ENCODE measurements at places on chromosomes 6 and 20.

DNA sequence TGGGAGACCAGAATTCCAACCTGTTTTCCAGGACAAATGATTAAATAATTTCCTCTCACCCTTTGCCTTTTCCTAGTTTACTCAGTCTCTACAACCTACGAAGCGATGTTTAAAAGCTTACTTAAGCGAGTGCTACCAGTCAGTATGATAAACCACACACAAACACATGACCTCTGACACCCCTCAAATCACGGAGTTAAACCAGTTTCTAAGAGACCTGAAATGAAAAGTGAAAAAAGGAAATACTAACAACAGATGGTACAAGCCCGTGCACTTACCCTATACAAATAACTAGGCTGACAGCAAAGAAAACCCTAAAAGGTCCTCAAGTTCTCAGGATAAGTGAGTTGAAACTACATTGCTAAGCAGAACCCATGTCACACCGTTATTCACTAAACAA, 7.7 kb downstream of the TNFRSF21 start:
- DNase-seq, result no peak

- peak; percentile 23 for DNase-seq
Measured at GRCh38 chr20:62760471-62760855, 35.8 kb upstream of the MRGBP start.

GRCh38 chr20:62118113-62119043, 3.9 kb upstream of the LSM14B start:
- DNase-seq, result no peak

DNA sequence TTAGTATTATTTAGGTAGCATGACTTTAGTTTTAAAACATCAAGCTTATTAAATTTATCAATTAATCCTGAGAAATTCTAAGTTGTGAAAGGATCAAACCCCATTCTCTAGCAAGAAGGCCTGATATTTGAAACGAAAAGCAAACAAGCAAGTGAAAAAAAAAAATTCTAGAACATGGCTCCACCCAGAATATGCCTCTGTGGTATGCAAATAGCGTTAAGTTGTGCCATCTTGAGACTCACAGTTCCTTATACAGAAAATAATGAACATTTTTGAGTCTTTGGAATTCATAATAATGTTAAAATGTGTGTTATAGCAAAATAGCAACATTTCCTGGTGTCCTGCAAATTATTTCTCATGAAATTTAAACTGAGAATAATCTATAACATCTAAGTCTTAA, 42.0 kb downstream of the TRDN start:
- no peak for DNase-seq

- DNase-seq, result peak; percentile 59
Measured at GRCh38 chr20:32527447-32528055, 57.6 kb downstream of the NOL4L start.

DNA sequence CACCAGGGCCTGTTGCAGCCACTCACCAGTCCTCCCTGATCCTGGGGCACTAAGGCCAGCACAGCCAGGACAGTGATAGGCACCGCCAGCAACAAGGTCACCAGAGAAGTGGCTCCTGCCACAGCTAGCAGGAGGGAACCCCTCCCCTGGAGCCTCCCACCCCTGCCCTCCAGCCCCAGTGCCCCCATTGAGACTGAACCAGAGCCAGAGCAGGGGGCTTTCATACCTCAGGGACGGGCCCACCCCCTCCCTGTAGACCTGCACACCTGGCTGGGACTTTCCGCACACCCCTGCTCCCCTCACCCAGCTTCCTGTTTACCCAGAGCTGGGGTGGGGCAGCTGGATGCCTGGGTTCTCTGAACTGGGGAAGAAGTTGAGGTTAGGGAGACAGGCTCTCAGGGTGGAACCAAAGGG, at the start of gene LTB:
Gene LTB (minus strand): TSS at position 195 of the 414 bp plus-strand sequence. CDS start 7 bp downstream, at position 188.
- no peak for DNase-seq

GRCh38 chr6:167429353-167429752, 104.5 kb downstream of the TTLL2 start:
- no peak for DNase-seq

DNA sequence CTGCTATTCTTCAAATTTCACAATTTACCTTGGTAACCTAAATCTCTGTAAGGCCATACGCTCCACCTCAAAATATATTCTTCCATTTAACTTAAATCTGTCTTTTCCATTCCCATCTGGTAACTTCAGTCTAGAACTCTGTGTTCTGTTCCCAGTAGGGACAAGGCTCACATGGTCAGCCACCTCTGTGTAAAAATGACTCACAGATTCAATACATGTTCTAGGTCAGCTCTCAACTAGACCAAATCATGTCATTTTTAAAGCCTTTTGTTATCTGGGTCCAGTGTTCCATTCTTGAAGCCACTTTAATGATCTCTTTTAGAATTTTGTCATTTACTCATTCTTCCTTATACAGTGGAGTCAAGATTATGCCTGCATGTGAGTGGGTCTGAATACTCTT, 315.6 kb upstream of the CITED2 start:
- no peak for DNase-seq

DNA sequence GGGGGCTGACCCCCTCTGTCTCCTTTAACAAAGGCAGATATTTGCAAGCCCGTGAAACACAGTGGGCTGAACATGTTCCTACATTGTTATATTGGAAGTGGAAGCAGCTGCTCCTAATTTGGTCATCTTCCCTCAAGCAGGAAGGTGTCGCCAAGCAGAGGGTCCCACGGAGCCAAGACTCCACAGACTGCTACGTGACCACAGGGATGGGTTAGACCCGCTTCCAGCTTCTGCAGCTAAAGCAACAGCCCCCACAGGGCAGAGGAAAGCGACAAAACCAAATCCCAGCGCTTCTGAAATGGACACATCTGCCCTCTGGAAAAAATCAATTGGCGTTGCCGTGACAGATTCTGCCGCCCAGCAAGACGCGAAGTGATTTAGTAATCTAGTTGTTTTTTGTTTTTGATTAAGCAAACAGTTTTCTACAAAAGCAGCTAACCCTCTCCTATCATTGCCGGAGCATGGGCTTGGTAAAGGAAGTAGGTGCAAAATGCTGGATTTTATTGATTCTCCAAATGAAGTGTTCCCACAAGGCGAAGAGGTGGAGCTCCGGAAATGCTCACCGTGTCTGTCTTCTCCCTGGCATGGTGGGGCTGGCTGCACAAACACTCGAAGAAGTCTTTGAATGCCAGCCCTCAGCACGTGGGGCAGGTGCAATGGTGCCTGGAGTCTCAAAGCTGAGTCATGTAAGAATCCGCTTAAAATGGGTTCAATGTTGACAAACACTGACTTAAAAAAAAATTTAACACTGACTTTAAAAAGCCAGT, 79.4 kb upstream of the FRMD1 start:
- no peak for DNase-seq

- no peak for DNase-seq
Measured at GRCh38 chr6:69422475-69422874, 374.3 kb downstream of the LMBRD1 start.

GRCh38 chr6:155530219-155530834, 74.7 kb upstream of the NOX3 start:
- no peak for DNase-seq

- no peak for DNase-seq
Measured at GRCh38 chr6:19083801-19084200, 696.7 kb downstream of the RNF144B start.

- DNase-seq, result no peak
Measured at GRCh38 chr6:147131532-147132128, 72.6 kb upstream of the STXBP5 start.

- no peak for DNase-seq
Measured at GRCh38 chr6:137651591-137652335, 157.6 kb upstream of the OLIG3 start.

- DNase-seq, result no peak
Measured at GRCh38 chr6:138944412-138944811, 43.6 kb downstream of the REPS1 start.

- DNase-seq, result no peak
Measured at GRCh38 chr20:35972462-35972861, 4.1 kb downstream of the CNBD2 start.

- no peak for DNase-seq
Measured at GRCh38 chr6:105151644-105152043, 28.2 kb downstream of the POPDC3 start.

GRCh38 chr20:33415948-33416347, 14.6 kb upstream of the CDK5RAP1 start:
- DNase-seq, result peak; percentile 57
